ENCODE measurements at places on chromosomes 3 and 15. TPM values are rescaled to one million over a fixed set of nuclear protein-coding genes. Genes with fewer than 3 reads are reported as not detected.

DNA sequence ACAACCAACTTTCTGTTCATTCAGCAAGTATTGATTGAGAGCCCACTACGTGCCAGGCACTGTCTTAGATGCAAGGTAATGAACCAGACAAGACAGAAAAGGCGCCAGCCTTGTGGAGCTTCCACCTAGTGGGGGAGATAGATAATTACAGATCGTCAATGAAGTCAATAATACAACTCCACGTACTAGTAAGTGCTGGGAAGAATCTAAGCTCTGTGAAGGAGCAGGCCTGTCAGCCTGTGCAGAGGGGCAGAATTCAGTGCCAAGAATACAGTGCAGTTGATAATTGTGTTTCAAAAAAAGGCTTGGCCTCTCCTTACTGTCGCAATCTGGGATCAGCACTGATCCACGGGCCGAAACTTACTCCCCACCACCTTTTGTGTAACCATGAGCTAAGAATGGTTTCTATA lies 186.3 kb downstream of the FEZF2 start:
- no peak for DNase-seq

DNA sequence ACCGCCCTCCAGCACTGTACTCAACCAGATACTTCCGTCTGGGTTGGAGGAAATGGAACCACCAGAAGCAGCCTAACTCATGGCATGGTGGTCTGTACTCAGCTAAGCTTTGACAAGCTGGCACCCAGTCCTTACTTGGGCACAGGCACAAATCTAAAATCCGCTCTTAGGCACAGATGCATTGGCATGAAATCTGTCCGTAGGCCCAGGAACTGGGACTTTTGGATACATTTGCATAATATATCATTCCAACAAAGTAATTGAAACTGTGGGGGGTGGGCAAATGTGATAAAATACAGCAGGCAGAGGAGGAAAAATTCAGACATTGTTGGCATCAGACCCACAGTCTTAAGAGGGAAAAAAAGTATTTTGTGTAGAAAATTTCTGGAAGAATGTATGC lies 75.4 kb downstream of the C3orf85 start:
- DNase-seq = no peak

DNA sequence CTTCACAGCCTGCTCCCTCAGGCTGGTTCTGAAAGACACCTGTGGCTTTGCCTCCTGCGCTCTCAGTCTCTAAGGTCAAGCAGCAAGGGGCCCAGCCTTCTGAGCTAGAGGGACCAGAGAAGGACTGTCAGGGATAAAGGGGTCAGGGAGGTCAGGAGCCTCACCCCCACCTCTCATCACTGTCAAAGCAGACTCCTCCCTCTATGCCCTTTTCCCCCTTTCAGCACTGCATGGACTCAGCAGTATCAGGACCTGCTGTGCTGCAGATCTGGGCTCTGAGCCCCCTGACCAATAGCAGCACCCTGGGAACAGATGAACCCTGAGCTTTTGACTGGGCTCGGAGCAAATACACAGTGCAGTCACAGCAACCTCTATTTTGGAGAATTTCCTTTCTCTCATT lies 3.2 kb upstream of the BMF start:
- DNase-seq = no peak

FBXO40 gene
- total RNA-seq = not detected

DNA sequence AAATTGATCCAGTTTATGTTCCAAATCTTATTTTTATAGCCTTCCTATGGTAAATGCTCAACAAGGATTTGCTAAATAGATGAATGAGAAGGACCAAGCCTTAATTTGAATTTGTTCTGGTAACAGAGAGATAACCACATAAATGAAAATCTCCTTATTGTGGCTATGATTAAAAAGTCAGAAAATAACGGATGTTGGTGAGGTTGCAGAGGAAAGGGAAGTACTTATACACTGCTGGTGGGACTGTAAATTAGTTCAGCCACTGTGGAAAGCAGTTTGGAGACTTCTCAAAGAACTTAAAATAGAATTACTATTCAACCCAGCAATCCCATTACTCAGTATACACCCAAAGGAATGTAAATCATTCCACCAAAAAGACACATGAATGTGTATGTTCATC lies 26.2 kb downstream of the AAGAB start:
- DNase-seq = no peak

CHRFAM7A gene
- not detected for total RNA-seq

ARNT2 gene
- total RNA-seq = 2.5 TPM

DNA sequence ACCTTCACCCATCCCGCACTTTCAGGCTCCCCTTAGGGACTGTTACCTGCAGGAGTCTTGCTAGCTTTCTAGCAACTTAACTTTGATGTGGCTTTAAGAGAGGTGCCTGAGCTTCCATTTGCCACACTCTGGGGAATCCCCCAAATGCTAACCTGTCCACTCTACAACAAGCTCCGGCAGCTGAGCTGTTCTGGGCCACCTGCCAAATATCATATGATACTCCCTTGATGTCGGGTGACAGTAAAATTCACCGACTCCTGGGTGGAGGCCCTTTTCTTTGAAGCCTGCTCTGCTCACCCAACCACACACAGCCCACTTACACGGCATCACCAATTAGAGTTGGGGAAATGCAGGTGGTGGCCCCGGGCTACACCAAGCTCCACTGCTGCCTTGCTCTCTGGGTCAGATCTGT lies 38.0 kb upstream of the XCR1 start:
- DNase-seq = no peak

DNA sequence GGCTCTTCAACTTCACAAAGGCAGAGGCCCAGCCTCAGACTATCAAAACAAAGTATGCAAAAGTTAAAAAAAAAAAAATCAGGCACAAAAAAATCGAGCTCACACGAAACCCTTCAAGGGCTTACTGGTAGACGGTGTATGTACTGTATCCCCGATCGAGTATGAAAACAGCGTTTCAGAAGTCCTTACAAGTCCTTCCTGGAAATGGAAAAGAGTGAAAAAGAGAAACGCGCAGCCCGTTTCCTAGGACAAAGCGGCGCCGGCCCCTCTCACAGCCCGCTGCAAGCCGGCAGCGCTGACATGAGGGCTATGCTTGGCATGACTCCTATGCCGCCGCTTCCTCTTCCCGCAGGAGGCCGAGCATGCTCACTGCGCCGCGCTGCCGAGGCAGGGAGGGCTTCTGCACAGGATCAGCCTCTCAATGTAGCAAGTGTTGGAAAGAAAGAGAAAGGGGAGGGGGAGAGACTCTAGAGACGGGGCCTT lies at the start of gene VGLL4:
VGLL4 (minus strand) TSS at position 311 of the 483 bp plus-strand sequence. CDS start 397 bp downstream, outside the sequence.
- peak; percentile 78 for DNase-seq

DNA sequence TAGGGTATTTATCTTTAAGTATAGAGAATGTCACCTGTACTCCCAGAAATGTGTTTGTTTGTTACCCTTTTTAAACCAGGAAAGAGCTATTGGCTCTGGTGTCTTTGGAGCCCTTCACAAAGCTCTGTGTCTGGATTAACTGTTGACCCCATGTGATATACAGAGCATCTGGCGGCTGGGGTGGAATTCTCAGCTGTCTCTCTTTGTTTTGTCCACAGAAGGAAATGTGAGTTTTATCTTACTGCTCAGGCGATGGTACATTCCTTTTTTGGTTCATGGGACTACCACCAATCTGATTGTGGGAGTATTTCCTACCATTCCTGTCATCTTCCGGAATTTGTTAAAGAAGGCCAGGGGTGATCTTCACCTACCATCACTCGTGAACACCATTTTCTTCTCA lies 120.3 kb downstream of the AKAP13 start:
- no peak for DNase-seq

DNA sequence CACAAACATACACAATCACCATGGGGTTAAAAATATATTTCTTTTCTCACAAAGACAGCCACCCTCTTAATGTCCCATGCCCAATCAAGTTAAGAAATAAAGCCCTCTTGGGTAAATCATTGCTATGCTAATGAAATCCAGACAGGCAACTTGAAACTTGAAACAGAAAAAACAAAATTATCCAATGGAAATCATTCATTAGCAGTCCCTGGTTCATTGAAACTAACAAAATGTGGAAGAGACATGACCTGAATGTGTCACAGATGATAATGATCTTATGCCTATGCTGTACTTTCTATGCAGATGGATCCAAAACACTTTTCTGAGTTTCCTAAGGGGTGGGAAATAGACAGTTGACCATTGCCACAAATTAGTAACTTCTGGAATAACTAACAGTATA lies 983.7 kb downstream of the MCTP2 start:
- no peak for DNase-seq

UNC13C gene
- not detected for total RNA-seq

SLC24A5 gene
- not detected for total RNA-seq

DNA sequence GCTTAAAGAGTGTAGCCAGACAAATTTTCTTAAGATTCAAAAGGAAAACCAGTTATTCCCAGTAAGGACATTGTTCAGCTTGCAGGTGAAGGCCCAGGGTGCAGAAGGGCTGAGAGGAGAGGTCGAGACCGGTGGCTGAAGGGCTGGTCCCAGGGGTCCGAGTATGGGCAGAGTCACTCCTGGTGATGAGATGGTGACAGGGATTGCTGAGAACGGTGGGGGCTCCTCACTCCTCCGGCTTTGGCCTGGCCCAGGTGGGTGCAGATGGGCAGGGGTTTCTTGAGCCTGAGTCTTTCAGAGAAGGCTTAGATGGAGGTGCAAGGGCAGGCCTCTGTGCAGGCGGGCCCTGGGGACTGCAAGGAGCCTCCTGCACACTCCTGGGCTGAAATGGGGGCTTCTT lies 56.2 kb downstream of the ZNF445 start:
- DNase-seq = no peak

GRCh38 chr3:187022403-187023029 lies 92.2 kb downstream of the ST6GAL1 start:
- DNase-seq = no peak

- DNase-seq = peak; percentile 99
Observed at GRCh38 chr3:159928666-159929065, 60.0 kb upstream of the IL12A start.

DNA sequence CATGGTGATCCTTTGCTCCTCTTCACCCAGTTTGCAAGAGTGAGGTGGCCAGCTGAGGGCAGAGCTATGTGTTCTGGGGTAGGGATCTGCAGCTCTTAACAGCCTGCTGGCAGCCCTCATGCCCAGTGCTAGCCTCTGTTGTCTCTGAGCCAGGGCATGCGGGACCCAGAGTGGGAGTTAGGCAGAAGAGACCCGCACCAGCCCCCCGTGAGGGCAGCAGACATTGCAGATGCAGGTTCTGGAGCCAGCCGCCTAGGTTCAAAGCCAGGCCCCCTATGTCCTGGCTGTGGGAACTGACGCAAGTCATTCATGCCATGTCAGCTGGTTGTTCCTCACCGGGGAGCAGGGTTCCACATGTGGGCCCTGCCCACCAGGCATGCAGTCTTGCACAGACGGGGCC lies 74.7 kb downstream of the DNAJB8 start:
- no peak for DNase-seq

ATP13A4 gene
- not detected for total RNA-seq

GRCh38 chr3:1609416-1609815 lies 489.2 kb upstream of the CNTN4 start:
- no peak for DNase-seq

- DNase-seq = no peak
Observed at GRCh38 chr15:94586099-94586498, 354.7 kb downstream of the MCTP2 start.

DNA sequence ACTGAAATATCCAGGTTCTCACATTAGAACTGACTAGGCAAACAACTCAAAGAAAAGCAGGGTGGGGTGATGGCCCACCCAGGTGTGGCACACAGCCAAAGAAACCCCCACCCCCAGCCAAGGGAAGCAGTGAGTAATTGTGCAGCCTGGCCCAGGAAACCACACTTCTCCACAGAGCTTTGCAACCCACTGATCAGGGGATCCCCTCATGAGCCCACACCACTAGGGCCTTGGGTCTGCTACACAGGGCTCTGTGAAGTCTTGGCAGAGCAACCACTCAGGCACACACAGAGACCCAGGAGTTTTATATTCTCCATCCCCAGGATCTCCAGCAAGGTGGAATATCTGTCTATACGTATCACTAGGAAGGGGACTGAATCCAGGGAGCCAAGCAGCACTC lies 22.2 kb upstream of the TRIM42 start:
- no peak for DNase-seq

HES1 gene
- 13.7 TPM for total RNA-seq

- peak; percentile 4 for DNase-seq
Observed at GRCh38 chr3:109874896-109875708, 537.8 kb upstream of the DPPA4 start.

BTLA gene
- total RNA-seq = not detected

GPR87 gene
- total RNA-seq = not detected

GRCh38 chr3:49803465-49804140 lies 542 bp downstream of the INKA1 start:
- DNase-seq = peak; percentile 30

DNA sequence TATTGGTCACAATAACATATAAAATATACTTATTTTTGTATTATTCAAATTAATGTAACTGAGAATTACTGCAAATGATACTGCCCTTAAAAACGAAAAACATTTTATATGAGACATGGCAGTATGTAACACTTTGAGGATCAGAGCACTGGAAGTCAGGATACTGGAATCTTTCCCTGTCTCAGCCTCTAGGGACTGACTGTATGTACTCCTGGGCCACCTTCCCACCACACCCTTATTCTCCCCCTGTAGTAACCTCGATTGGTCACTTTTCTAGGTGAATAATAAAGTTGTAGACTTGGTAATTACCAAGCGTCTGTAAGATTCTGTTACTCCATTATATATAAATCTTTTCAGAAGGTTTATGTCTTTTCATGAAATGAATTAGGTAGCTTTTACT lies 43.0 kb downstream of the LRRC49 start:
- no peak for DNase-seq
